ENCODE measurements at places on chromosomes 2 and 18.

DNA sequence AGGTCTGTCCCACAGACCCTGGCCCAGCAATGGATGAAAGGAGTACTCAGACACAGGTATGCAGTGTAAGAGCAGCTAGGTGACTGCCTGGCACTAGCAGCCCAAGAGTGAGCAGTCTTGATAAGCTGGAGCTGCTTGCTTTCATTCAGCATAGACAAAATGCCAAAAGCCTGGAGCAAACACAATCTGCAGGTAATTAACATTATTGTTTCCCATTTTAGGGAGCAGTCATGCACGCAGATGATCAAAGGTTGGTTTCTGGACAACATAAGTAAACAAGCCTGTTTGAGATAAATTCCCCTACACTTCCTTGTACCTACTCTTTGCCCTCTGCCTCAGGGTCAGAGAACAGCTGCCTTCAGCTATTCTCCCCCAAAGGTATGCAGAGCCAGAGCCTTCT lies 73.7 kb upstream of the MSTN start:
- DNase-seq = no peak

DNA sequence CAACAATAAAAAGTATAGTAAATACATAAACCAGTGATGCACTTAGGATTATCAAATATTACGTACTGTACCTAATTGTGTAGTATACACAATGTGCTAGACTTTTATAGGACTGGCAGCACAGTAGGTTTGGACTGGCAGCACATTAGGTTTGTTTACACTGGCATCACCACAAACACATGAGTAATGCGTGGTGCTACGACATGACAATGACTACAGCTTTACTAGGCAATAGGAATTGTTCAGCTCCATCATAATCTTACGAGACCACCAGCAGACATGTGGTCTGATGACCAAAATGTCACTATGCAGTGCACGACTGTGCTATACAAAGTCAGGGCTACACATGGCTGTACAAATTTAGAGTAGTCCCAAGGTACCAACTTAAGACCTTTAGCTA lies 2.3 kb downstream of the MBOAT2 start:
- DNase-seq = no peak

- no peak for DNase-seq
These were observed 40.5 kb upstream of the SH3BP4 start for GRCh38 chr2:234911271-234911670.

GRCh38 chr2:128364441-128364911 lies 45.8 kb upstream of the HS6ST1 start:
- DNase-seq = no peak

GRCh38 chr2:26978061-26978596 lies 7.7 kb downstream of the MAPRE3 start:
- no peak for DNase-seq

GRCh38 chr18:45361125-45361851 lies 254.0 kb upstream of the SLC14A2 start:
- no peak for DNase-seq

DNA sequence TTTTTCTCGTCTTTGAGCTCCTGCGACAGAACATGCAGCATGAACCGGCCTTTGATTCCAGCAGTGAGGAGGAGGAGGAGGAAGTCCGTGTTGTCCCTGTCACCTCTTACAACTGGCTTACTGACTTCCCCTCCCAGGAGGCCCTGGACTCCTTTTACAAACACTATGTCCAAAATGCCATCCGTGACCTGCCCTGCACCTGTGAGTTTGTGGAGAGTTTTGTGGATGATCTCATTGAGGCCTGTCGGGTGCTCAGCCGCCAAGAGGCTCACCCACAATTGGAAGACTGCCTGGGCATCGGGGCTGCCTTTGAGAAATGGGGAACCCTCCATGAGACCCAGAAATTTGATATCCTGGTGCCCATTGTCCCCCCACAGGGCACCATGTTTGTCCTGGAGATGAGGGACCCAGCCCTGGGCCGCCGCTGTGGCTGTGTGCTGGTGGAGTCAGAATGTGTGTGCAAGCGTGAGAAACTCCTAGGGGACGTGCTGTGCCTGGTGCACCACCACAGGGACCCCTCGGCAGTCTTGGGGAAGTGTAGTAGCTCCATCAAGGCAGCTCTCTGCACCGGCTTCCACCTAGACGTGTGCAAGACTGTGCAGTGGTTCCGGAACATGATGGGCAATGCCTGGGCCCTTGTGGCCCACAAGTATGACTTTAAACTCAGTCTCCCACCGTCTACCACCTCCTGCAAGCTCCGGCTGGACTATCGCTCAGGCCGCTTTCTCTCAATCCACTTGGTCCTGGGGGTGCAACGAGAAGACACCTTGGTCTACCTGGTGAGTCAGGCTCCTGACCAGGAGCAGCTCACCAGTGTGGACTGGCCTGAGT lies 2.1 kb downstream of the ITPRIPL1 start:
- no peak for DNase-seq

DNA sequence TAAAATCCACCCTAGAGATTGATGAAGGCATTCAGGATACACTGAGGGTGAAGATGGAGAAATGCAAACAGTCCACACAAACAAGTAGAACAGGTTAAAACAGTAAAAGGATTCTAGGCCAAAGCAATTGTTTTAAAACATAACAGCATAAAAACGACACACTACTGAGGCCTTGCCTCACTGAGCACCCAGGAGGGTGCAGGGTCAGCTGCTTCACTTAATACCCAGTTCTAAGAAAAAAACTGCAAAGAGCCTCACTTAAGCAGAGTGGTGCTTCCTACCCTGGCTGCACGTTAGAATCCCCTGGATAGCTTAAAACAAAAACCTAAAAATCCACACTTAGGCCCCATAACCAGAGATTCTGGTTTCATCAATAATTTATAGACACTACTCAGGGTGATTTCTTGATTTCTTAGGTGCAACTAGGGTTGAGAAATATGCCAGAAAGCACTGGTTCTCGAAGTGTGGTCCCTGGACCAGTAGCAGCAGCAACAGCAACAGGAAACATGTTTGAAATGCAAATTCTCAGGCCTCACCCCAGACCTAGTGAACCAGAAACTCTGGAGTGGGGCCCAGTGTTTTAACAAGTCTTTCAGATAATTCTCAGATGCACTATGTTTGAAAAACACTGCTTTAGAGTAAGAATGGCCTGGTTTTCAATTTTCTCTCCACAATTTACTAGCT lies 279.1 kb downstream of the ZEB2 start:
- DNase-seq = no peak

DNA sequence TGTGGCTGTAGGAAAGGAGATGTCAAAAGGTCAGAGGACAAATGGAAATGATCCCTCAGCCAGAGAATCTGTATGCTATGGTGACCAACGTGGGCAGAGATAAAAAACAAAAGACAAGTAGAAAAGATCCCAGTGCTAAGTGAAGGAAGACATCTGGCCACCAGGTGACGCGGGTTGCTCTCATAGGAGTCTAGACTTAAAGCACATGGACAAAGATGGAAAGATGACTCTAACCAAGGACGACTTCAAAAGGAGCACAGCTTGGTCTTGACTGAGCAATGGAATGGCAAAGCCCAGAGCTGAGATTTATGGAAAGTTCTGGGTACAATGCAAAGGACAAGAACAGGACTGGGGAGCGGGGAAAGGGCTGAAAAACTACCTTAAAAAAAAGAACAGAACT lies 96.8 kb downstream of the CLIP4 start:
- DNase-seq = no peak

DNA sequence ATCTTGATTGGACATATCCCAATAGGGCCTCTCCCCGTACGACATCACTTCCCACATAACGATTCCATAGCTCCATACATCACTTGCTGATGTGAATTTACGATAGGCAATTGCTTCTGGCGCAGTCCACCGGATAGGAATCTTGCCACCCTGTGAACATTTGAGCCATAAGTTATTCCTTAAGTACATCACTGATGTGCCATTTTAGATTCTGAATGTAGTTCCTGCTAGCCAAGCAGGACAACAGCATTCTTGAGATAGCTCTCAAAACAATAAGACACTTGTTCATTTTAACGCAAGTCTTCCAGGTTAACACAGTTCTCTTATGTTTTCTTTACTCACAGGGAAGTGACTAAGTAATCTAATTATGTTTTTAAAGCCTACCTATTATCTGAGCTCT lies 138.0 kb downstream of the EPHA4 start:
- no peak for DNase-seq

DNA sequence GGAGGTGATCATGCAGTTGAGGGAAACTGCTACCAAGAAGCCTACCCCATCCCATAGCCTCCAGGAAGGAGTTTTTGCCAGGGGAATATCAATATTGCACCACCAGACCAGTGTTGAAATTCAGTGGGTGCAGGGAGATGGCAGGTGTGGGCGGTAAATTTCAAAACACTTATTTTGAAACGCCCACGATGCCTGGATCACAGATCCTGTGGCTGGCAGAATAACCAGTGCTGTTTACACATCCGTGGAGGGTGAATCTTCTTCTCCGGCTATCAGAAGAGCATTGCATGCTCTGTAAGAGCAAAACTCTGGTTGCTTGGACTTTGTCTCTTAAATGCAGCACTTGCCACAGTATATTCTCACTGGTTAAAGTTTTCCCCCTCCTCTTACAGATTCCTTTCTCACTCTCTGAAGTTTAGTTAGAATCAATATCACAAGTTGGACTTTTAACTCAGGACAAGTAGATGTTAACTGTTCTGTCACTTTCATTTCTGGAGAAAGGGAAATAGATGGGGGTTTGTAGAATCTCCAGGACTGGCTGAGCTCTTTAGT lies 70.5 kb upstream of the ZCCHC2 start:
- no peak for DNase-seq

- no peak for DNase-seq
These were observed 334.6 kb upstream of the VRK2 start for GRCh38 chr2:57711991-57712390.

- DNase-seq = no peak
These were observed 22.9 kb downstream of the ZNF532 start for GRCh38 chr18:58887613-58887963.

- no peak for DNase-seq
These were observed 61.1 kb upstream of the THOC1 start for GRCh38 chr18:328928-329327.

GRCh38 chr2:52210161-52210560 lies 1178.2 kb upstream of the NRXN1 start:
- DNase-seq = no peak

- no peak for DNase-seq
These were observed 157.0 kb upstream of the TNP1 start for GRCh38 chr2:217016796-217017419.

DNA sequence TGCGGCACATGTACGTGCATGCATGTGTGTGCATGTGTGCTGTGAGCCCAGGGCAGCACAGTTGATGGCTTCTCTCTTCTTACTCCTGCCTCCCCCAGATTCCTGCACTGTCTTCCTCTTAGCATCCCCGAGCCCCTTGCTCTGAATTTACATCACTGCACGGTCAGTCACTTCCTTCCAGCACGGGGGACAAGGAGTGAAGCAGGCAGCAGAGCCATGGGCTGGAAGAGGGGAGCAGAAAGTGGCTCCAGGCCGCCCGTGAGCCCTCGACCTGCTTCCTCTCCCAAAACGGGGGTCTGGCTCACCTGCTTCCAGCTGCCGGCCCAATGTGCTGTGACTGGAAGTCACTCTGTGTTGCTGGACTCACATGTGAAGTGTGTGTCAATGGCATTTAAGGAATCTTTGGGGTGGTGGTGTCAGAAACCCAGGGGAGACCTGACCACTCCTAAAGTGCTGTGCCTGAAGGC lies 106.1 kb downstream of the FAM210A start:
- no peak for DNase-seq

- no peak for DNase-seq
These were observed 24.8 kb upstream of the EFEMP1 start for GRCh38 chr2:55948176-55948923.

- no peak for DNase-seq
These were observed 380.2 kb downstream of the TXNL1 start for GRCh38 chr18:56258178-56258577.

DNA sequence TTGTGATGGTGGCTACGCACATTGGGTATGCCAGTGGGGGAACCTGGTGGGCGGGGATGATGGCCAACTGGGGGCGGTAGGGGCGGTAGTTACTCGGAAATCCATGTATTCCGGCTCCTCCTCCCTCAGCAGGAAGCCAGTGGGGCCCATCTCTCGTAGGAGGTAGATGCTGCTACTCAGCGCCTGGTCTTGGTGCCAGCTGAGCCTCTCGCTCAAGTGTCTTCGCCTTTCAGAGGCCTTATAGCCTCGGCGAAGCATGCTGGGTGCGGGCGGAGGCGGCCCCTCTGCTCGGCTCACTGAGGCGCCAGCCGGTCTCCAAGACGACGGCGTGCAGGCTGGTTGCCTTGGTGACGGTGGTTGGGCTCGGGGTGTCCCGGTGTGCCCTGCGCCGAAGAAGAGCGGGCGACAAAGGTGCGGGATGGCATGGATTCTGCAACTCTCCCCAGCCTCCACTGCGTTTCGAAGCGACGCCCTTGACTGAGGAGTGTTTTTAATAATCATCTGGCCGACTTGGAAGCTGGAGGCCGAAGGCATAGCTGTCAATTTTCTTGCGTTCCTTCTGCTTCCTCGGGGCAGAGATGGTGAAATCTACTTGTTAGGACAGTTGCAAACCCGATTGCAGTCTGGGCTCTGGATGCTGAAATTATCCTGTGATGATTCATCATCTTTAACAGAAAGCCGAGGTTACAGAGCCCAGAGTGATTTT lies at the start of gene ZSWIM2:
Gene ZSWIM2 (minus strand): TSS at position 298 of the 706 bp plus-strand sequence. CDS start 40 bp downstream, at position 258.
- peak; percentile 14 for DNase-seq

- DNase-seq = no peak
These were observed 99.6 kb downstream of the ATAD2B start for GRCh38 chr2:23827287-23827686.

GRCh38 chr2:128277961-128278681 lies 40.5 kb downstream of the HS6ST1 start:
- no peak for DNase-seq

- no peak for DNase-seq
These were observed 573.1 kb upstream of the SOX11 start for GRCh38 chr2:5119046-5119445.

GRCh38 chr2:112639936-112640335 lies 5.8 kb upstream of the SLC20A1 start:
- no peak for DNase-seq

- DNase-seq = no peak
These were observed 359.2 kb upstream of the RND3 start for GRCh38 chr2:150846691-150847090.

DNA sequence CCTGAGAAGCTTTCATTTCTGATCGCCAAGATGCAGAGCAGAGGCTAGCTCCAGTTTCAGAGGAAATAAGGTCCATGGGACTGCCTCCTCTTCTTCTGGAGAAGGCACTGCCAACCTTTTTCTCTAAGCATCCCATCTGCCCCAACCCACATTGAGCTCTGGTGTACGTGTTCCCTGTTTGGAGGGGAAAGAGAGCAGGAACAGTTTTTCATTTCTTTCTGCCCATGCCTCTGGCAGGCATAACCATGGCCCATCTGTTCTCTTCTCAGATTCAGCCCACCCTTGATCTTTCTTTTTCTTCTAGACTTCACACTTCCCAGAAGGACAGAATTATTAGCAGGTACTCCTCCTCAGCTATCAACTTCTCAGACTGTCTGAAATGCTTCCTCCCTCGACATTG lies 1110.3 kb upstream of the KLHL29 start:
- DNase-seq = no peak
